ENCODE measurements at places on chromosomes 2 and 18. TPM values are rescaled to one million over a fixed set of nuclear protein-coding genes. Genes with fewer than 3 reads are reported as not detected.
A peak's percentile ranks its signal among the peaks of the same experiment; 100 is the strongest.

RHBDD1 gene
- total RNA-seq: 27.3 TPM

STAT4 gene
- 9.1 TPM for total RNA-seq

VAMP5 gene
- total RNA-seq: 42.5 TPM

ENOSF1 gene
- 53.5 TPM for total RNA-seq

PARD3B gene
- 12.3 TPM for total RNA-seq

DYNC1I2 gene
- total RNA-seq: 92.1 TPM

DSEL gene
- 7.6 TPM for total RNA-seq

SERPINB11 gene
- 8.6 TPM for total RNA-seq

DNA sequence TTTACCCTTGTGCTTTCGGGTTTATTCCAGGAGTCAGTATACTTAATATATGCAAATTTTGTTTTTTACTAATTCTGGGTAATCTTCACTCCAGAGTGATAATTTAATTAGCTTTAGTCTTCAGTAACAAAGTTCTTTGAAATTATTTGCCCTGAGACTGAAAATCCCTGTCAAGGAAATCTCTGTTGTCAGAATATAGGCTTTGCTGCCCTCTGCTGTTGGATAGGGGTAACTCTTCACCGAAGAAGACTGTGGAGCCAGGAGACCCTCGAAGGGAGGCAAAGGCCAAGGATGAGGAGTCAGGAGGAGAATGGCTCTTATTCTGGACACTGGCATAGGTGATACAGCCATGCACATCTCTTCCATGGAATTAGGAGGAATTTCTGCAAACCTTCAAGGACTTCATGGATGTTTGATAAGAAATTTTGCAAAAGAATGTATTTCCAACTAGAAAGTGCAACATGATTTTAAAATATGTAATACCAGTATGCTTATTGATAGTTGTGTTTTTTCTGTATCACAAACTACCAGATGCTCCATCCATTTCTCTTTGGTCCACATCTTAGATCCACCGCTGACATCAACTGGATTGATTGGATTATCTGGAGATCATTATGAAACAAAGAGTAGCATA is 182.3 kb downstream of the RDH14 start:
- DNase-seq: no peak

- no peak for DNase-seq
These were observed 21.4 kb downstream of the STK17B start for GRCh38 chr2:196149948-196150347.

- no peak for DNase-seq
These were observed 290.0 kb downstream of the PHLPP1 start for GRCh38 chr18:63005306-63005705.

DNA sequence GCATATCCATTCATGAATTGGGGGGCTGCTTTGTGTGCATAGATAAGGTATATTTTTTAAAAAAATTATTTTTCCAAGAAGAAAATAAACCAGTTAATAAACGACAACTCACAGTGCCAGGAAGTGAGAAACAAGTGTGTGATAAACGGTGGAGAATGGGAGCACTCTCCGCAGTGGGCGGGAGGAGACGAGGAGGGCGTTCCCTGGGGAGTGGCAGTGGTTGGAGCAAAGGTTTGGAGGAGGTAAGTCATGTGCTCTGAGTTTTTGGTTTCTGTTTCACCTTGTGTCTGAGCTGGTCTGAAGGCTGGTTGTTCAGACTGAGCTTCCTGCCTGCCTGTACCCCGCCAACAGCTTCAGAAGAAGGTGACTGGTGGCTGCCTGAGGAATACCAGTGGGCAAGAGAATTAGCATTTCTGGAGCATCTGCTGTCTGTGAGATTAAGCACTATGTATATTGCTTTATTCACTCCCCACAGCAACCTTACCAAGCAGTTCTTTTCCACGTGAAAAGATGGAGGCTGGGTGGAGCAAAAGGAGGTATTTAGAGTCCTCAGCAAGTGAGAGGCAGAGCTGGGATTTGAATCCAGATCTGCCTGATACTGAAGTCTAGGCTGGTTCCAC is 27.0 kb upstream of the CASP8 start:
- DNase-seq: peak; percentile 88

DNA sequence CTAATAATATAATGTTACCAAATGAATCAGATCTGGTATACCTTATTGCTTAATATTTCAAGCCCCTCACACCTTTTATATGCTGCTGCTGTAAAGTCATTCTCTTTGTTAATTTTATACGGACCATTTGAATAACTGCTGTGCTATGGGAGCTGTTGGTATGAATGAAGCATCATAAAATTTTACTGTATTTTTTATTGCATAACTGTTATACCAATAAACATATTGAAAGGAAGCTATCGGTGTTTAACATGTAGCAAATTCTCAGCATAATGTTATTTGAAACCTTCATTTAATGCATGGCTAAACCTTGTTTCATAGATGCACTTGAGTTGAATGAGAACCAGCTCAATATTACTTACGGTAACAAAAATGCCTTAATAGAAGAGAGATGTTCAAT is 1040.3 kb downstream of the SOCS6 start:
- no peak for DNase-seq

- DNase-seq: no peak
These were observed 144.1 kb downstream of the SMAD7 start for GRCh38 chr18:48806551-48807261.

DNA sequence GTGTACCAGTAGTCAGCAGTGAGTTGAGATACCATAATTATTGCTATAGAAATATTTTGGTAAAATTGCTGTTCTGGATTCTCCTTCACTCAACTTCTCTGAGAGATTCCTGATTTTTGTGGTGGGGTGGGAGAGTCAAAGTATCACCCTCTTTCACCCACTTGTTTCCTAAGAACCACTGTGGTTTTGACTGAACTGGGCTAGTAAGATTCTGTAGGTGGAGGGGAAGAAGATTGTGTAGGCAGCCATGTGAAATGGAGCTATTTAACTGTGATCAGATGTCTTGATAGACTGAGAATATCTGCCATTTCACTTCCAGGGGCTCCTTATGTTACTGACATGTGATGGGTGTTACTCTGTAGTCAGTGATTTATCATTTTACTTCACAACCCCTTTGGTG is 45.3 kb downstream of the BIRC6 start:
- no peak for DNase-seq

DNA sequence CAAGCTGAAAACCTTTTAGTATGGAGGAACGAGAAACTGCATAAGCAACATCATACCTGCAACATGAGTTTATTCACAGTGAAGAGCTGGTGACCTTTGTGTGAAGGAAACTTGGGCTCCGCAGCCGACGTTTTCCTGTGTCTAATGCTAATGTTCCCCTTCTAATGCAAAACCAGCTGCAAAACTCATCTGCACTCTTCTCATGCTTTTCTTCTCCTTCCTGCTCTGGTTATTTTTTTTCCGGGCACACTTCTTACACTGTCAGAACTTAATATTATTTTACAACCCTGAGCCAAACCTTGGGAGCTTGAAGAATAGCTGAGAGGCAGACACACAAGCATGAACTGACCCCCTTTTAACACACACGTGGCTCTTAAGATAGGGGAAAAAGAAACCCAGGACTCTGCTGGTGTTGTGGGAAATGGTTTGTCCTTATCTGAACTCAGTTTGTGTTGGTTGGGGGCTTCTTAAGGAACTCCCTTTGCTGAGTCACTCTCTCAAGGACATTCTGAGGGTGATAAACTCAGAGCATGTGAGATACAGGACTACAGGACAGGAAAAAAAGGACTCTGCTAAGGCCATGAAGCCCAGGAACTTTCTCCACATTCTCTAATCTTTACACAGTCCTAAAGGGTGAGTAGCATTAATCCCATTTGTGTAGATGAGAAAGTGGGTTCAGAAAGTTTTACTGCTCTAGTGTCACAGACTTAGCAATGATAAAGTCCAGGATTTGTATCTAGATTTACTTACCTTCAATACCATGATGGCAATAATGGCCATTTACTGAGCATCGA is 439.3 kb upstream of the TRIB2 start:
- DNase-seq: no peak

GRCh38 chr18:3321133-3321812 is 59.3 kb downstream of the MYL12B start:
- no peak for DNase-seq

GRCh38 chr2:21318263-21318662 is 194.5 kb downstream of the TDRD15 start:
- DNase-seq: no peak

- no peak for DNase-seq
These were observed 1375.4 kb upstream of the CELF4 start for GRCh38 chr18:38940863-38941531.

GRCh38 chr2:60515721-60516226 is 37.7 kb downstream of the BCL11A start:
- peak; percentile 61 for DNase-seq

- DNase-seq: no peak
These were observed 22.6 kb upstream of the SUCLG1 start for GRCh38 chr2:84481702-84482101.

DNA sequence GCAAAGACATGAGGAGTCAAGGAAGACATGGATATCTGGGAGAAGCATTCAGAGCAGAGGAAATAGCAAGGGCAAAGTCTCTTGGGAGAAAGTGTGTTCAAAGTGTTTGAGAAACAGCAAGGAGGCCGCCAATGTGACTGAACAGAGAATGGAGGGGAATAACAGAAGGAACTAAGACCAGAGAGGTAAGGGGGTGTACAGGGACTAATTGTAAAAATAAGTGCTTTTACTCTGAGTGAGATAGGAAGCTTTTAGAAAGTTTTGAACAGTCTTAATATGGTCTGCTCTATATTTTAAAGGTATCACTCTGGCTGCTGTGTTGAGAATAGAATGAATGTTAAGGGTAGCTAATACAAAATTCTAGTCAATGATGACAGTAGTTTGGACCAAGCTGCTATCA is 6.8 kb upstream of the CREB1 start:
- DNase-seq: no peak

GRCh38 chr2:85427300-85427835 is 8.9 kb downstream of the SH2D6 start:
- DNase-seq: no peak

GRCh38 chr2:180196419-180196977 is 189.4 kb upstream of the CWC22 start:
- DNase-seq: no peak

GRCh38 chr2:82215212-82215611 is 1910.7 kb upstream of the LRRTM1 start:
- no peak for DNase-seq

- peak; percentile 84 for DNase-seq
These were observed 686 bp upstream of the RGPD8 start for GRCh38 chr2:112433932-112434730.

- DNase-seq: no peak
These were observed 693.4 kb downstream of the SOCS6 start for GRCh38 chr18:70982292-70982691.

GRCh38 chr2:4090668-4091630 is 387.6 kb downstream of the DCDC2C start:
- DNase-seq: no peak
